ENCODE measurements at places on chromosomes 5 and 9. TPM values are rescaled to one million over a fixed set of nuclear protein-coding genes. Genes with fewer than 3 reads are reported as not detected.

DNA sequence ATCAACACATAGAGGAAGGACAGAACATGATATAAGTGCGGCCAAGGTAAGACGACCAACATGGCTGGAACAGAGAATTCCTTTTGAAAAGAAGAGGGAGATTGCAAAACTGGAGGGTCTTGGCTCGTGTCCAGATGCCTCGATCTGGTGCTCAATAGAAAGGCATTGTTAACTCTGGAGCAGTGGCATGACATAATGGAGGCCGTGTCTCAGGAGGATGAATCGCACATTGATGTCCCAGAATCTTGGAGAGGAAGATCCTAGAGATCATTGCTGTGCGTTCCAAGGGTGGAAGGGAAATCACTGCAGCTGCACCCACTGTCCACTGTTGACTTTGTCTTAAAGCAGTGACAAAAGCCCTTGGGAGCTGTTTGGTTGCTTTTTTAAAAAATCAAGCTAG lies 30.9 kb downstream of the GRAMD2B start:
- no peak for DNase-seq

DNA sequence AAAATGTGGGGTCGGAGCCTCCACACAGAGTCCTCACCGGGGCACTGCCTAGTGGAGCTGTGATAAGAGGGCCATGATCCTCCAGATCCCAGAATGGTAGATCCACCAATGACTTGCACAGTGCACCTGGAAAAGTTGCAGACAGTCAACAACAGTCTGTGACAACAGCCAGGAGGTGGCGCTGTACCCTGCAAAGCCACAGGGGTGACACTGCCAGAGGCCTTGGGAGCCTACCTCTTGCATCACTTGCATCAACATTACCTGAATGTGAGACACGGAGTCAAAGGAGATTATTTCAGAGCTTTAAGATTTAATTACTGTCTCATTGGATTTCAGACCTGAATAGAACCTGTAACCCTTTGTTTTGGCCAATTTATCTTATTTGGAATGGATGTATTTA lies 614.1 kb upstream of the CDH9 start:
- peak; percentile 62 for DNase-seq

DNA sequence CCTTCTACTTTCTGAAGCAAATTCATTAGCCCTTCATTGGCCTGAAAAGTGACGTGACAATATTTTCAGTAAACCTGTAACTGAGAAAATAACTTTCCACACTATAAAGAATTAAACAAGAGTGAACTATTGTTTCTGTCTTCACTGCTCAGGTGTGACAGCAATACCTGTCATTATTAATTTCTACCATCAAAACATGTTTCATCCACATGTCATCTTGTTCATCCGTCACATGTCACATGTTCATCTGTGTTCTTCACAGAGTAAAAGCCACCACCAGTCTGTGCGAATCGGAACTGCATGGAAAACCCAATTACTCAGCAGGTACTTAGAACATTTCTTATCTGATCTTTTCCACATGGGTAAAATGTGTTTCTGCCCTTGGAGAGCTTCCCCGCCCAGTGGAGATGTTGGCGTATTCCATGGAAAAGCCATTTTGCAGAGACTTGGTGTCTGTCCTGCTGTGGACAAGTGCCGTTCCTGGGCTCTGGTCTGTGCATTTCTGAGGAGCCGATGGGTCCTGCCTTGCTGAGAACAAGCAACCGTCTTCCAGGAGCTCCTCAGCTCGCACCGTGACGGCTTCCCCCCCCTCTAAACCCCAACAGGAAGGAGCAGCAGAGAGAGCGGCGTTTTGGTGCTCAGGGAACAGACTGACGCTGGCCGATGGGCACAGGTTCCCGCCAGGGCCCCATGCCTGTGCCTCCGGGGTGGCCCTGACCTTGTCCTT lies 10.6 kb upstream of the EXOC3 start:
- DNase-seq: no peak

FGFR4 gene
- 52.8 TPM for total RNA-seq

- peak; percentile 45 for DNase-seq
Observed at GRCh38 chr9:21789541-21790037, 12.8 kb upstream of the MTAP start.

DNA sequence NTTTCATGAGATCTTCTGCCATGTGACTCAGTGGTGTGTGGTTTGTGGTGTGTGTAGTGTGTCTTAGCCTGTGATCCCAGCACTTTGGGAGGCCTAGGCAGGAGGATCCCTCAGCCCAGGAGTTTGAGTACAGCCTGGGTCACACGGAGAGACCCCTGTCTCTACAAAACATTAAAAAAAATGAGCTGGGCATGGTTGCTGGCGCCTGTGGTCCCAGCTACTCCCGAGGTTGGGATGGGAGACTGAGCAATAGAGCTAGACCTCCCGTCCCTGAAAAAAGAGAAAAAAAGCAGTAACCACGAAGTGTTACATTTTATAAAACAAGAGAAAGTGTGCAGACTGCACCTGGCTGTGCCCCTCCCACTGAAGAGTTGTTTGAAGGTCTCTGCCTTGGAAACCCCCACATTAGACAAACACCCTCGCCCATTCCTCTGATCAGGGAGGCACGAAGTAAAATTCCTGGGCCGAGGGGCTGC lies 21.2 kb upstream of the RNU6ATAC start:
- no peak for DNase-seq

Measured in H9 (cell line).